ENCODE measurements at places on chromosomes 3 and 15. TPM values are rescaled to one million over a fixed set of nuclear protein-coding genes. Genes with fewer than 3 reads are reported as not detected.

- no peaks in the 10 kb centered on the region for H3K27me3 ChIP-seq
- no peak overlapping the region for H3K4me3 ChIP-seq
- no peaks in the 10 kb centered on the region for H3K4me1 ChIP-seq
- no peaks in the 10 kb centered on the region for H3K36me3 ChIP-seq
- no peak for DNase-seq
These were observed 6.2 kb upstream of the SLC6A6 start for GRCh38 chr3:14396031-14396692.

DNA sequence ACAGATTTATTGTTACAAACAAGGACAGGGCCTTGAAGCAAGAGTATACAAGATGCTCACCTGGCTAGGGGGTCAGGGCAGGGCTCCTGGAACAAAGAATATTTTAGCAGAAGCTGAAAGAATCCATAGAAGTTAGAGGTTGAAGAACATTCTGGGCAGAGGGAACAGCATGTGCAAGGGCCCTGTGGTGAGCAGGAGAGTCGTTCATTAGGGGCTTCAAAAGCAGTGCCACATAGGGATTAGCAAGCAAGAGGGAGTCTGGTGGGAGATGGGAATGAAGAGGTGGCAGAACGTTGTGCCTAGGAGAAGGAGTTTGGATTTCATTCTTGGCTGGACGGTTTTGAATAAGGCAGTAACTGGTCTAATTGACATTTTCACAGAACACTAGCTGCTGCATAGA, 22.9 kb downstream of the DNAJB8 start:
- H3K36me3 ChIP-seq = no peaks in the 10 kb centered on the region
- no peak overlapping the region for H3K27ac ChIP-seq

DNA sequence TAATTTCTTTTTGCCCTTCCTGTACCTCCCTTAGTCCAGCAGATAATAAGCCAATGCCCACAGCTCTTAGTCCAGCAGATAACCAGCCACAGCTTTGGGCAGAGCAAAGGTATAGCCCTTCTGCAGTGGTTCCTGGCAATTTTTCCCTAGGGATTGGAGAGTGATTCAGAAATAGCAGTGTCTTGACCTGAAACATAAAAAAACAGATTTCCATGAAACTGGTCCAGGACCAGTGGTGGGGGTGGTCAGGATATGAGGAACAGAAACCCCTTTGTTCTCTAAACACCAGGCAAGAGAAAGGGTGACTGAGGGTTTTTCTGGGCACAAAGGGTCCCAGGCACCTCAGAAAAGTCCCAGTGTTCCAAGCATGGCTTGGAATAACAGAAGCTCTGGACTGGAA, 103.4 kb downstream of the ARRDC4 start:
- no peak for DNase-seq
- H3K4me3 ChIP-seq = no peak overlapping the region
- H3K27ac ChIP-seq = no peak overlapping the region
- H3K36me3 ChIP-seq = no peaks in the 10 kb centered on the region

SPINK8 gene
- total RNA-seq = 4.9 TPM
